ENCODE measurements at places on chromosomes 13 and 19.
A peak's percentile ranks its signal among the peaks of the same experiment; 100 is the strongest.

DNA sequence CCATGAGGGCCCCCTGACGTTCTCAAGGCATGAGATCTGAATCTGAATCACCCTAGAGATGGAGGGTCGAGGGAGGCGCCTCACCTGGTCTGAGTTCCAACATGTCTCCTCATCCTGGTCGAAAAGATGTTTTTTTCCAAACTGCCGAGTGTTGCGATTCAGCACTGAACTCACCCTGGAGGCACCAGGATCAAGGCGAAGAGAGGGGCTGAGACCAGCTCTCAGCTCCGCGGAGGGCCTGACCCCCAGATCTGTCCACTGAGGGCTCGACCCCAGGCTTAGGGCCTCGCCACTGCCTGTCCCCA lies 555 bp downstream of the NR2C2AP start:
- no peak for DNase-seq

GRCh38 chr19:13154241-13154778 lies 4.1 kb downstream of the IER2 start:
- no peak for DNase-seq

GRCh38 chr13:100473501-100474044 lies 115.0 kb downstream of the GGACT start:
- DNase-seq = no peak

- DNase-seq = no peak
These were observed 62.8 kb upstream of the PCDH9 start for GRCh38 chr13:67292886-67293285.

DNA sequence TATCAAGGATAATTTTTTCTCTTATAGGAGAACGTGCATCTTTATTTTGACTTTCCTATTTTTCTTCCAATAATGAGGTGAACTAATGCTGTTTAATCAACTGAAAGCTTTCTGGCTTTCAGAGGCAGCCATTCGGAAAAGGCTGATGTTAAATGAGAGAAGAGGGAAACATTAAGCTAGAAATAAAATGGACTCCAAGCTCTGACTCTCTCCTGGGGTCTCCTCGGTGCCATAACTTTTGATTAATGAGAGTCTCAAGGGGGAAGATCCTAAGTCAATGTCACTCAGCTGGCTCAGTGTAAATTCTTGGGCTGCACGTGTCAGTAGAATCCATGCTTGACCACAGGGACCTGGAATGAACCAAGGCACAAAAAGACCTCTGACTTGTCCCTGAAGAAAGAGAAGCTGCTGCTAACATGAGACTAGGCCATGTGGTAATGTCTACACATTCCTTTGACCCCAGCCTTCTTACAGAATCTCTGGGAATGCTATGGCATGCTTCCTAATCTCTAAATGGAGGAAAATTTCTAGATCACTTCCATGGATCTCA lies 152.2 kb upstream of the RFC3 start:
- DNase-seq = no peak

- DNase-seq = no peak
These were observed 7.3 kb upstream of the DGKH start for GRCh38 chr13:42041011-42041683.

- DNase-seq = no peak
These were observed 7.0 kb downstream of the PRSS57 start for GRCh38 chr19:688214-688613.

GRCh38 chr13:66138172-66138811 lies 1091.8 kb downstream of the PCDH9 start:
- DNase-seq = no peak

GRCh38 chr19:8213827-8214672 lies 4.9 kb downstream of the CERS4 start:
- no peak for DNase-seq

DNA sequence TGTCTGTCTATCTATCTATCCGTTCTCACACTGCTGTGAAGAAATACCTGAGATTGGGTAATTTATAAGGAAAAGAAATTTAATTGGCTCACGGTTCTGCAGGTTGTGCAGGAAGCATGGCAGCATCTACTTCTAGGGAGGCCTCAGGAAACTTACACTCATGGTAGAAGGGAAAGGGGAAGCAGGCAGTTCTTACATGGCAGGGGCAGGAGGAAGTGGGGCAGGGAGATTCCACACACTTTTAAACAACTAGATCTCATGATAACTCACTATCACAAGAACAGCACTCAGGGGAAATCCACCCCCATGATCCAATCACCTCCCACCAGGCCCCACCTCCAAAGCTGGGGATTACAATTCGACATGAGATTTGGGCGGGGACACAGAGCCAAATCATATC lies 105.3 kb downstream of the SLC10A2 start:
- no peak for DNase-seq

DNA sequence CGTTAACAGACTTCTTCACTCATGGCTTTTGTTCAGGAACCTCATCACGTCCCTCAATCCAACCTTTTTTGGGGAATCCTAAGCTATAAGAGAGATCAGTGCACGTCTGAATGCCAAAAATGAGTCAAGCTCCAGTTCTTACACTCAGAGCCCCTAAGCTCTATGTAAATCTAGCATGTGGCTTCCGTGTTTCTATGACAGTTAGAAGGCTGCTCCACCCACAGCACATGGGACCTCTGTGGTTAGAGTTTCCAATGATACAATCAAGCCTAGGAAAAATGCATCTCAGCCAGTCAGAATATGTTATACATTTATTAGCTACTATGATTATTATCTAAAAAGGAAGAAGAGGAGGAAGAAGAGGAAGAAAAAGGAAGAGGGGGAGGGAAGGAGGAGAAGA lies 135.9 kb downstream of the ENOX1 start:
- DNase-seq = no peak

- DNase-seq = no peak
These were observed 74.5 kb upstream of the ANKRD10 start for GRCh38 chr13:110989331-110989730.

- peak; percentile 37 for DNase-seq
These were observed 12.1 kb upstream of the PSMD8 start for GRCh38 chr19:38362076-38362945.

- no peak for DNase-seq
These were observed 560.2 kb downstream of the DACH1 start for GRCh38 chr13:71306821-71307220.

Measured in stimulated activated CD8-positive, alpha-beta memory T cell treated with anti-CD3 and anti-CD28 coated beads, Interleukin-7, amount 100 ng/mL, for 1 hour (primary cell).